ENCODE measurements at places on chromosomes 1 and 21.

DNA sequence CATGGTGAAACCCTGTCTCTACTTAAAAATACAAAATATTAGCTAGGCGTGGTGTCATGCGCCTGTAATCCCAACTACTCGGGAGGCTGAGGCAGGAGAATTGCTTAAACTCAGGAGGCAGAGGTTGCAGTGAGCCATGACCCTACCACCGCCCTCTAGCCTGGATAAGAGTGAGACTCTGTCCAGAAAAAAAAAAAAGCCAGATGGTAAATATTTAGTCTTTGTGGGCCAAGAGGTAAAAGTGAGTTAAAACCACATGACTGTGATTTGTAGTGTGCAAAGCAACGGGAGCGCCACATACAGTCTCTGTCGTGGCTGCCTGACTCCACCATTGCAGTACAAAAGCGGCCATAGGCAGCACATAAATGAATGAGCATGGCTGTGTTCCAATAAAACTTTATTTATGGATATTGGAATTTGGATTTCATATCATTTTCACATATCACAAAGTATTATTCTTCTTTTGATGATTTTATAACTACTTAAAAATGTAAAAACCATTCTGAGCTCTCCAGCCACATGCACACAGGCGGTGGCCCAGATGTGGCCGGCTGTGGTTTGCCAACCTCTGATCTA, 51.8 kb upstream of the CASZ1 start:
- no peak for DNase-seq

DNA sequence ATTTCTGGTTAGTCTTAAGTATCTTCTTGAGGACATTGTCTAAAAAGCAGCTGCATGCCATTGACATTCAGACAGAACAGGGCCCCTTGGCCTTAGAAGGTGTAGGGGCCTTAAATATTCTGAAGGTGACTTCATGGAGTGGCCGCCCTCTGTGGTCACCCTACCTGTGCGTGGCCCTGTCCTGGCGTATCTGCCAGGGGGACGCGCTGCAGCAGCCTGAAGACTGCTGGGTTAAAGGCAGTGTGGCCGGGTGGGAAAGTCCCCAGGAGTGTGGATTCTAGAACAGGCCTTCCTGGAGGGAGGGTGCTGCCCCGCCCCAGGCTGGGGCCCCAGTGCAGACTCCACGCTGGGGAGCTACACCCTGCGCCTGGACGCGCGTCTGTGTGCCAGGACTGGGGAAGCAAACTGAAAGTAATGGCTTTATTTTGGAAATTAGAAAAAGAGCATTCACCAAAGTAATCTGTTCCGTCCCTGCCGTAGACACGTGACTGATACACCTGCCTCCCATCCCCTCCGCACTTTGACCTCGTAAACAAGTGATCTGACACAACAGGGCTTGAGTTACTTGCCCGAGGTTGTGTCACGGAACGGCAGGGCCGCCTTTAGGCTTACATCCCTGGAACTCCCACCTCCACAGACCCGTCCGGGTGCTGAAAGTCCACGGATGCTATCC, 1.8 kb downstream of the AGPAT3 start:
- DNase-seq: peak; percentile 74

- DNase-seq: no peak
These were observed 147.7 kb downstream of the RERE start for GRCh38 chr1:8669606-8670335.

GRCh38 chr1:89999628-90000027, 4.7 kb downstream of the ZNF326 start:
- no peak for DNase-seq

Data from GM06990 (cell line).